ENCODE measurements at places on chromosomes 1 and 21.

DNA sequence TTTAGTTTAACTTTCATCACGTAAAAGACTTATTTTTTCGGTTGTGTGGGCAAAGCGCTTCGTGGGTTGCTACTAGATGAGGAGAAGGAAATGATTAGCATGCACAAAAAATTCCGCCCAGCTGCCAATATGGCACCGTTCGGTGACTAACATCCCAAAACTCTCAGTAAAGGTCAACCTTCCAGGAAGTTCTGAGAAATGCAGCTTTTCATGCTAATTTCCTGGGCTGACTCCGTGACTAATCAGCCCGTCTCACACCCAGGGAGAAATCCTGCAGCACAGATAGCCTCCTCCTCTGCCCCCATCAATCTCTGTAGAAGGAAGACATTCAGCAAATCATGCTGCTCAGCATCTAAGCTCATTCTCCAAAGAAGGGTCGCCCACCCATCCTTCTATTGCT, 34.1 kb downstream of the TMCO4 start:
- DNase-seq = peak; percentile 79

GRCh38 chr1:236762410-236762809, 32.7 kb upstream of the MTR start:
- peak; percentile 55 for DNase-seq

DNA sequence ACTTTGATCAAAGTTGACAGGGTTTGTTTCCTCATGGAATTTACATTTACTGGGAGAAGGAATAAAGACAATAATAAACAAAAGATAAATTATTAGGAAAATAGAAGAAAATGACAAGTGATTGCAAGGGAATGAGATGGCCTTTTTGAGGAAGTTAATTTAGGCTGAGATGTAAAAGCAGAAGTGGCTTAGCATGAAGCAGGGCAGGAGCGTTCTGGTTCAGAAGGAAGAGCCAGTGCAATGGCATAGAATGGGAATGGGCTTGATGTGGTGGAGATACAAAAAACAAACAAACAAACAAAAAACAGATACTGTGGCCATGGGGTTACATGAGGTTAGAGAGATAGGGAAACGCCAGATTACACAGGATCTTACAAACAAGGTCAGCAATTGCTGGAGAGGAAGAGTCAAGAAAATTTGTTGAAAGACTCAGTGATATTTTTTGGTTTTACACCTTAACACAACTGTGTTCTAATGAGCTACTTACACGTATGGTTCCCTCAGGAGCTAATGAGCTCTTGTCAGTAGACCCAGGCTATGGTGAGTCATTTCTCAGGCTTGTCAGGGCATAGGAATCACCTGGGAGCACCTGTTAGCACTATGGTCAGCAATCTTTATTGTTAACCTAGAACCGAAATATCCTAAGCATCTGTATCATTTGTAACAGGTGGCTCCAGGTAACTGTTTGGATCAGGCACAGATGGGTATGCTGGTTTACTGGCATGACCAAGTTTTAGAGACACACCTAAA, 8.7 kb upstream of the CADM3 start:
- no peak for DNase-seq

DNA sequence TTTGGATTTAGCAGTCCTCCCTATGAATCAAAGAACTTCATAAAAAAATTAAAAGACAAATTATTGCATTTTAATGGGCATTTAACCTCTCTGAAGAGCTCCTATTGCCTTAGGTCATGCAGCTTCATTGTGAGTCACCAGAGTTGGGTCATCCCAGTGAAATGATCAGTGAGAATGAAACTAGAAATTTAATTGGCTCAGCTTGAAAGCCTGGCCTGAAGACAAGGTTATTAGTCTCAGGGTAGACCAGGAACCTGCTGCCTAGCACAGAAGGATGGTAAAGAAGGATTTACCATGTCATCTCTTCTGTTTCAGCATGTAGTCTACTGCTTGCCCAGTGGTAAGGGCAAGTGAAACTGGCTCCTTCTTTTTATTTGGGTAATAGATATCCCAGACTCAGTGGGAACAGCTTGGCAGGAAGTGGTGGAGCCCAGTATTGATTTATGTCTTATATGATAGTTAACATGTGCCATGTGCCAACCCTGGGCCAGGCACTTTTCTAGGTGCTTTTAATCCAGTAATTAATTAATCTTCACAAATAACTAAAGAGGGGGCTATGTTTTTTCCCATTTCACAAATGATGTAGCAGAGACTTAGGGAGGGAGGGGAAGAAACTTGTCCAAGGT, 23.6 kb downstream of the LAMC2 start:
- DNase-seq = no peak

GRCh38 chr21:30271611-30272010, 11.1 kb downstream of the KRTAP24-1 start:
- DNase-seq = no peak

GRCh38 chr1:245292553-245292952, 137.8 kb downstream of the KIF26B start:
- DNase-seq = no peak

DNA sequence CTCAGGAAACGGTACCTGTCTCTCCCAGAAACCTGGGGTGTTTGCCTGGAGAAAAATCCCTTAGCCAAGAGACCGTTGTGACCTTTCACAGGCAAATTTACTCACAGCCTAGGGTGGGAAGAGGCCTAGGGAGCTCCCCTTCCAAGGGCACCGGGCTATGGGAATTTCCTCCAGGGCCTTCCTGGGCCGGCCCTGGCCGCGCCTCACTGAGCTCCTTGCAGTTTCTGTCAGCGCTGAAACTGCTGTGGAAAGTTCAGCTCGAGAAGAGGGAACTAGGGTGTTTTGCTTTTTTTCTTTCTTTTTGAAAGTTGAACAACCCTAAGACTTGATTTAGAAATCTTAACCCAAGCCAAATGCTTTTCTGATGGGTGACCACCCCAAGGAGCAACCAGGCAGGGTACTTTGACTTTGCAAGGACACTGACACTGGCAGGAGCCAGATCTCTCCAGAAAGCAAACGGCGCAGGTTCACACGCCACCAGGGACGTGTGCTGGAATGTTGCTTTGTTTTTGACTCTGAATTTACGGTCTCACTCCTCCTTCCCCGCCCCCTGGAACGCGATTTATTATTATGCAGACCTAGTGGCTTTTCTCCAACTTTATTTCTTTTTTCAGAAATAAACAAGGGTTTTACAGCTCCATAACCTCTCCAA, 229.6 kb upstream of the JUN start:
- DNase-seq = peak; percentile 7

- DNase-seq = peak; percentile 96
These were observed at the start of gene SNIP1 for GRCh38 chr1:37553927-37554808. Gene SNIP1, minus strand, starts transcription at chr1:37554293. Its CDS starts 64 bp downstream, at chr1:37554229.

DNA sequence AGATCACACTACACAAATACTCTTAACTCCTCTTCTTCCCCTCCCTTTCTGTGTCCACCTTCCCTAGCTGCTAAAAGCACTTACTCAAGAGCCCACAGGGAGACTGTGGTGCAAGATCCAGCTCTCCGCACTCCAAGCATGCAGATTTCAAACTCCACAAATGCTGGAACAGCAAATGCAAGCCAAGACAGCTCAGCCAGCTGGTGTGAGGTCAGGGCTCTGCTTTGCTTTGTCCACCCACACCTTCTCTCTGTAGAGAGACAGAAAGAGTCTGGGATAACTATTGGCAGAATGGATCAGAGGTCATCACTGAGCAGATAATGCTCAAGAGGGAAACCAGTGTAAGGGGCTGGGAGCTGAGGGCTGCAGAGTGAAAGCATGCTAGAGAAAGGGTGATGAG, 45.2 kb upstream of the DPT start:
- DNase-seq = no peak

DNA sequence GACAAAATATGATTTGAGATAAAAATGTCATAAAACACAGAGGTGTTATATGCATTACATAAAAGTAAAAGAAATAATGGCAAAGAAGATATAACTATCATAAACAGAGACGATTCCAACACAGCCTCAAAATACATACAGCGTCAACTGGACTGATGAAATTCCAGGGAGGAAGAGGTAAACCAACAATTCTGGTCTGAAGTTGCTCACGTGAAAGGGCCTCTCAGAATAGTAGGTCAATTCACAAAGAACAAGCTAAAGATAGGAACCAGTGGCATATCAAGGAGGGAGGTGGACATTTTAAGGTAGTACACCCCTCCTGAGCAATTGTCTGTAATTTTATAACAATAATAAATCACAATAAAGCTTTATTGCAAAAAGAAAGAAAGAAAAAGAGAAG, 18.6 kb downstream of the SLC2A5 start:
- DNase-seq = no peak

DNA sequence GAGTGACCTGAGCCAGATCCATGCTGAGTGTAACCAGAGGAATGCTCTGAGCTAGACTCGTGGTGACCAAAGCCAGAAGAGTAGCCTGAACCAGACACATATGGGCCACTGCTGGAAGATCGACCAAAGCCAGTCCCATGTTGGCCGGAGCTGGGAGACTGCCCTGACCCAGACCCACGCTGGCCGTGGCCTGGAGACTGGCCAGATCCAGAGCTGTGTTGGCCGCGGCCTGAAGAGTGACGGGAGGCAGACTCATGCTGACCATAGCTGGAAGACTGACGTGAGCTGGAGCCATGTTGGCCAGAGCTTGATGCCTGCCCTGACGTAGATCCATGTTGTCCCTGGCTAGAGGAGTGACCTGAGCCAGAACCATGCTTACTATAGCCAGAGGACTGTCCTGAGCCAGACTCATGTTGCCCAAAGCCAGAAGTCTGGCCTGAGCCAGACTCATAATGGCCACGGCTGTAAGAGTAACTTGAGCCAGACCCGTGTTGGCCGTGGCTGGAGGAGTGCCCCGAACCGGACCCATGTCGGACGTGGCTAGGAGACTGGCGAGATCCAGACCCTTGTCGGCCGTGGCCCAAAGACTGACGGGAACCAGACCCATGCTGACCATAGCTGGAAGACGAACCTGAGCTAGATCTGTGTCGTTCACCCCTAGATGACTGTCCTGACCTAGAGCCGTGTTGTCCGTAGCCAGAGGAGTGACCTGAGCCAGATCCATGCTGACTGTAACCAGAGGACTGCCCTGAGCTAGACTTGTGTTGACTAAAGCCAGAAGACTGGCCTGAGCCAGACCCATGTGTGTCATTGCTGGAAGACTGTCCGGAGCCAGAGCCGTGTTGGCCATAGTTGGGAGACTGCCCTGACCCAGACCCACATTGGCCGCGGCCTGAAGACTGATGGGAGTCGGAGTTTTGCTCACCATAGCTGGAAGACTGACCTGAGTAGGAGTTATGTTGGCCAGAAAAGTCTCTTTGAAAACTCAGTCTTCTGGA, 3.5 kb downstream of the HRNR start:
- DNase-seq = no peak

DNA sequence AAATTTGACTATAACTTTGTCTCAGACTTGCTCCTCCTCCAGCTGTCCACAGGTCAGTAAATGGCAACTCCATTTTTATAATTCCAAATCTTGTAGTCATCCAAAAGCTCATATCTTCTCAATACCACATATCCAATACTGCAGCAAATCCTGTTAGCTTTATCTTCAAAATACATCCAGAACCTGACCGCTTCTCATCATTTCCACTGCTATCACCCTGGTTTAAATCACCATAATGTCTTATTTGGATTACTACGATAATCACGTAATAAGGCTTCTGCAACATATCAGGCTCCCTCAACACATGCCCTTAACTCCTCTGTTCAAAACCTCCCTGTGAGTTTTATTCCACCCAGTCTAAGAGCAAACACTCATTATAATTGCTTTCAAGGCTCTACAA, 34.5 kb downstream of the ERO1B start:
- DNase-seq = no peak

- DNase-seq = no peak
These were observed 10.2 kb downstream of the DMRTB1 start for GRCh38 chr1:53469373-53469772.

DNA sequence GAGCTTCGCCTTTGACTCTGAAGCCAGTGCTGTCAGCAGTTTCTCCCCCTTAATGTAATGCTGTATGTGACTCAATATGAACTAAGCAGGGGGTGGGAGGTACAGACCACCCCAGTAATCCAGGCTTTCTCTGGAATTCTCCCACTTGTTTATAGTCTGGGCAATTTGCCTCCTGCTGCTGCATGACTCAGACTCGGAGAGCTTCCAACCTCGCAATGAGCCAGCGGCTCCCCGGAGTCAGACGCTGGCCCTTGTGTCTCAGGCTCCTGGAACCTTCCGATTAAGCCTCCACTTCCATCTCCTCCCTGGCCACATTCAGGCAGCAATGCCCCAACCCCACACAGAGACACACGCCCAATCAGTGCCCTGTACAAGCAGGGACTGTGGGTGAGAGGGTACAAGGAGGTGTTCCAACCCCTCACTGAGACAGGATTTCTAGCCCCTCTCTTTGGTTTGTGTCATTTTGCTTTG, 471.7 kb upstream of the VAMP3 start:
- peak; percentile 45 for DNase-seq

GRCh38 chr1:184101141-184101540, 49.6 kb downstream of the TSEN15 start:
- DNase-seq = no peak

DNA sequence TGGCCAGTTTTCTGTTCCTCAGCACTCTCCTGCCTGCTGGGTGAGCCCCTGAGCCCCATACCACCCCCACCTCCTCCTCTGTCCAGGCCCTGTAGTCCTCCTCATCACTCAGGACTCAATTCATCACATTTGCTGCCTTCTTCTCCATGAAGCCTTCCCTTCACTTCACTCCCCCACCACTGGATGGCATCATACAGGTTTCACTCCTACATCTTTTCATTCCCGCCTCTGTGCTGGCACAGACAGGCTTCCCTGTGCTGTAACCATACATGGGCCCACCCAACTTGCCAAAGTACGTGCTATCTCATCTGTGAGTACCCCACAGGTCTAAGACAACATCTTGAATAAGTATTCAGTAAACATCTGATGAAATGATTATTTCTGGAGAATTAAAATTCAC, 56.9 kb downstream of the SLC45A1 start:
- DNase-seq = no peak

GRCh38 chr21:29190923-29191331, 60.5 kb downstream of the MAP3K7CL start:
- DNase-seq = no peak

GRCh38 chr1:244106837-244107493, 55.9 kb downstream of the ZBTB18 start:
- DNase-seq = no peak

GRCh38 chr1:84973498-84974334, 23.2 kb downstream of the MCOLN2 start:
- no peak for DNase-seq

- no peak for DNase-seq
These were observed 371.2 kb downstream of the NPHP4 start for GRCh38 chr1:5620997-5621396.

GRCh38 chr1:9591669-9592509, 3.2 kb downstream of the TMEM201 start:
- DNase-seq = no peak

DNA sequence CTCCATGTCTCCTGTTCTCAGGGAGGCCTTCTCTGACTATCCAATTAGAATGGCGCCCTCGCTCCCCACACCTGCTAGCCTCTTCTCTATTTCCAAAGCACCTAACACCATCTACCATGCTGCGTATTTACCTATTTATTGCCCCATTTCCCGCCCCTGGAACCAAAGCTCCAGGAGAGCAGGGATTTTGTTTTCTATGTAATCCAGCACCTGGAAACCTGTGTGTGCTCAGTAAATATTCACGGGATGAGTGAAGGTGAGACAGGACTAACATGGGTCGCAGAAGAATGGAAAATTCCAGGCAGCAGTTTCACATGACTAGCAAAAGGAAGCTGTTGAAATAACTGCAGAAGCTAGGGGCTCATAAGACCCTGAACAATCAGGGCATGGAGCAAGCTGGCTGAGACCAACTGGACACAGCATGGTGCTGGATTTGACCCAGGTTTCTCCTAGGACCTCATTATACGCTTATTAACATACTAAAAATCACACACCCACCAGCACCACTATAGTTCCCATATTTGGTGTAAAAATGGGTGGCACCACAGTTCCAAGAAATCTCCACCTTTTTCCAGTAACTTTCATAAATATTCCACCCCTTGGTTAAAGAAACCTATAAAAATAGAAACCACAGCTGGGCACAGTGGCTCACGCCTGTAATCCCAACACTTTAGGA, 15.1 kb upstream of the TENT5B start:
- no peak for DNase-seq
